SW480 (cell line): ENCODE measurements at places on chromosomes 1 and 21.

- DNase-seq, result no peak
Observed at GRCh38 chr1:114103992-114104391, 49.7 kb downstream of the SYT6 start.

DNA sequence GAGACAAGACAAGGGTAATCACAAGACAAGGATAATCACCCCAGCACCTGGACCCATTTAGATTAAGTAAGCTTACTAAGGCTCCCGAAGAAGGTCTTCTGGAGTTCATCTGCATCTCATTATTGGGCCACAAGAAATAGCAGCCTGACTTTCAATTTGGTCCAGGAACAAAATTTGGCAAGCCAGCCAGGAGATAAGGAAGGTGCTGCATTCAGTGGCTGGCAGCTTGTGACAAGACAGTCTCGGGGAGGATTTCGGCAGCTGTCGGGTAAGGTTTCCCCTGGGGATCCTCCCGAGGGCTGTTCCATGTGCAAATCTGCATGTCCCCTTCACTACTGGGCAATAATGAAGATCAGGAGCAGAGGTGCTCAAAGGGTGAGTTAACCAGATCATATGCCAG lies 195.2 kb downstream of the FCRL5 start:
- no peak for DNase-seq

DNA sequence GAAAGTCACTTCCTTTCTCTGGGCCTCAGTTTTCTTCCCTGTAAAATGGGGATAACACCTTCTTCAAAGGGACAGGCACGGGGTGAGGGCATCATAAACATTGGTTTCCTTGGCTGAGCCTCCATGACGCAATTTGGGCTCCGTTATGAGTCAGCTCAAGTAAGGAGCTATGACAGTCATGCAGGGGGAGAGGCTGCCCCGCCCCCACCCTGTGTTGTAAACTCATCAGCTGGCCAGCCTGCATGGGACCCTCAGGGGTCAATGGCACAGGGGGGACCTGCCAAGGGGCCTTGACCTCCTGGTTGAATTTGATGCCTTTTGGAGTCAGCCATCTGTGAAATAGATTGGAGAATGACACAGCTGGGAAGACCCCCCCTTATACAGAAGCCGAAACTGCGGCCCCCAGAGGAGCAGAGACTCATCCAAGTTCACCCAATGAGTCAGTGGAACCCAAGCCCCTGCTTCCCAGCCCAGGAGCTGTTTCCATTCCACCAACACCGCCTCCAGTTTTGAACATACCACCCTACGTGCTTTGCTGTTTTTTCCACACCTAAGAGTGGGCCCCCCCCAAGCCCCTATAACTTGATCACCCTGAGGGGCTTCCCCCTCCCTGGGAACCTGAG lies 36.8 kb upstream of the RUNX3 start:
- DNase-seq, result peak; percentile 59

- DNase-seq, result peak; percentile 48
Observed at GRCh38 chr1:11691302-11691914, at the start of gene DRAXIN. DRAXIN (plus strand) TSS chr1:11691710; CDS start chr1:11706259, 14,549 bp downstream.

DNA sequence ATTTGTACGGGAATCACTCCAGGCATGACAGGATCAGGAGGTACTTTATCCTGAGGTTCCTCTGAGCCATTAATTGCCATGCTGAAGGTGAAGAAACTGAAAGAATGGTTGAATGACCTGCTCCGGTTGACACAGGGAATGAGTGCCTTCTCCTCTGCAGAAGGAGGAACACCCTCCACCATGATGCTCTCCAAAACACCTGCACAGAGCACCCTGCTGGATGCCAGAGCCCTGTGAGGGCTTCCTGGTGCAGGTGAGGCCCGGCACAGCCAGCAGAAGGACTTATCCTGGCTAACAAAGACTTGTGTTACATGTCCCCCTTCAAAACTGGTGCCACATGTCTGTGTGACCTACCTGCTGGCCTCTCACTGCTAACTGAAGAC lies 14.3 kb upstream of the LBR start:
- no peak for DNase-seq

GRCh38 chr1:118842452-118843201 lies 145.5 kb downstream of the TBX15 start:
- no peak for DNase-seq

- DNase-seq, result no peak
Observed at GRCh38 chr1:162087111-162087510, 17.6 kb downstream of the NOS1AP start.

DNA sequence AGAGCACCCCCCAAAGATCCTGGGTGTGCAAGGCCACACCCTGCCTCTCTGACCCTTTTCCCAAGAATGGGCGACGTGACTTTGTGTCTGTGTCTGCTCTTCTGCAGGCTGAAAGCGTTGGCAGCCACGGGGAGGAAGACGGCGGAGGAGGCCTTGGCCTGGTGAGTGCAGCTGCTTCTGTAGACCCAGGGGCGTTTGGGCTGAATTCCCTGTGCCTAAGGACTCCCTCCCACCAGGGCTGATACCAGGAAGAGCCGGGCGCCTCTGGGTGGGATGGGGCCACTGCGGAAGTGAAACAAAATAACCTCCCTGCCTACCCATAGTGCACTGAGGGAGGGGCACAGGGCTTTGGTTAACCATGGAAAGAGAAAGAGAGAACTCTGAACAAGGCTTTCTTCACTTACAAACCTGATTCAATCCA lies 2.5 kb downstream of the UBASH3A start:
- DNase-seq, result no peak

GRCh38 chr1:229128066-229128608 lies 142.8 kb upstream of the RAB4A start:
- DNase-seq, result no peak

GRCh38 chr1:62790716-62791115 lies 6.8 kb downstream of the ATG4C start:
- DNase-seq, result no peak

DNA sequence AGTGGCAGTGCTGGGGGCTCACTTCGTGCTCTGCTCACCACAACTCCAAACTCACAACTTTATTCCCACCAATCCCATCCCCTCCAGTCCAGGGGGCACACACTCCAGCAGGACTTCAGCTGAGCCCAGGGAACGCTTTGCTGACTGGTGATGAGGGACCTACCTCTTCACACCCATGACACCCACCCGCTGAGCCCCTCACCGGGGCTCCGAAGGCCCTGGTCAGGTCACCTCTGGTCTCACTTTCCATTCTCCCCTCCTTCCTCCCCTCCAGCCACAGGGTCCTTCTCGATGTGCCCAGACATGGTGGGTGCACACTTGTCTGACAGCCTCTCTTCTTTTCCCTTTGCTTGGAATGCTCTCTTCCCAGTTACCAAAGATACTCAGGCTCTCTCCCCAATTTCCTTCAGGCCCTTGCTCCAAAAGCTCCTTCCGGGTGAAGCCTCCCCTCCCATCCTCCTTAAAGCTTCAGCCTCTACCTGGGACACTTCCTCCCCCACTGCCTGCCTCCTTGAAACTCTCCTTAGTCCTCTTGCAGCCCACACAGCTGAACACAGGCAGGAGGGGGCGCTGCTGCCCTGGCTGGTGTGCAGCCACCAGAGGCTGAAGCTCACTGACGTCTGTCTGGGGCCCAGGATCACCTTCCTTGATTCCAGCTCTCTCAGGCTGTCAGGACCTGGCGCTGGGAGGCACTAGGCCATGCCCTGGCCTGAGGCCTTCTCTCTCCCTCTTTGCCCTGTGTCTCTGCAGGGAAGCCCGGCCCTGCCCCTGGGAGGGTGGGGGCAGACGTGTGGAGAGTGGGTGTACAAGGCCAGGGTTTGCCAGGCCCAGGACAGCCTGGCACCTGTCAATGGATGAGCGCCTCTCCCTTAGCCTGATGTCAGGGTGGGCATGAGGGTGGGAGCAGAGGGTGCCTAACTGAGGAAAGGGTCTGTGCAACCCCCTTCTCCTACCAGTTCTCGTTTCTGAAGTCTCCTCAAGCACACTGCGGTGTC lies 1.6 kb downstream of the KCNE1 start:
- DNase-seq, result peak; percentile 46

GRCh38 chr1:22259551-22260282 lies 116.8 kb upstream of the WNT4 start:
- no peak for DNase-seq

- no peak for DNase-seq
Observed at GRCh38 chr1:227424159-227424680, 105.9 kb upstream of the CDC42BPA start.

GRCh38 chr1:198612471-198613260 lies 26.2 kb upstream of the PTPRC start:
- DNase-seq, result no peak

DNA sequence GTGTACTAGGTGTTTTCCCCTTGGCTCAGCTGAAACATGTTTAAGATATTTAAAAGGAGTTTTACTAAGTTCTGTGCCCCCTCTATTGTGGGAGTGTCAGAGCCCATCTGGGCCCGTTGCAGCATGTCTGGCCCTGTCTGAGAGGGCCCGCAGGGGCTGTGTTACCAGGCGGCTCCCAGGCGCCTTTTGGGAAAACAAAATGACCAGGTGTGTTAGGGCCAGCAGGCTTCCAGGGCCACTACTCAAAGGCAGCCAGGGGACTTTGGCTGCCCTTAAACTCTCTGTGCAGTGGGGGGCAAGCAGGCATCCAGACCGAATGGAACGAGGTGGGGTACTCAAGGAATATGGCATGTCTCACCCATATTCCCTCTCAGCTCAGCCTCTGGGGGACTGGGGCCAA lies 111.7 kb downstream of the KCNN3 start:
- DNase-seq, result no peak

GRCh38 chr1:27342778-27343638 lies 1.2 kb downstream of the SYTL1 start:
- DNase-seq, result peak; percentile 83

- DNase-seq, result no peak
Observed at GRCh38 chr1:88923224-88923623, 31.9 kb upstream of the GTF2B start.

GRCh38 chr21:24369746-24370145 lies 1237.5 kb downstream of the MRPL39 start:
- no peak for DNase-seq

GRCh38 chr1:81238129-81238528 lies 562.6 kb upstream of the ADGRL2 start:
- no peak for DNase-seq

DNA sequence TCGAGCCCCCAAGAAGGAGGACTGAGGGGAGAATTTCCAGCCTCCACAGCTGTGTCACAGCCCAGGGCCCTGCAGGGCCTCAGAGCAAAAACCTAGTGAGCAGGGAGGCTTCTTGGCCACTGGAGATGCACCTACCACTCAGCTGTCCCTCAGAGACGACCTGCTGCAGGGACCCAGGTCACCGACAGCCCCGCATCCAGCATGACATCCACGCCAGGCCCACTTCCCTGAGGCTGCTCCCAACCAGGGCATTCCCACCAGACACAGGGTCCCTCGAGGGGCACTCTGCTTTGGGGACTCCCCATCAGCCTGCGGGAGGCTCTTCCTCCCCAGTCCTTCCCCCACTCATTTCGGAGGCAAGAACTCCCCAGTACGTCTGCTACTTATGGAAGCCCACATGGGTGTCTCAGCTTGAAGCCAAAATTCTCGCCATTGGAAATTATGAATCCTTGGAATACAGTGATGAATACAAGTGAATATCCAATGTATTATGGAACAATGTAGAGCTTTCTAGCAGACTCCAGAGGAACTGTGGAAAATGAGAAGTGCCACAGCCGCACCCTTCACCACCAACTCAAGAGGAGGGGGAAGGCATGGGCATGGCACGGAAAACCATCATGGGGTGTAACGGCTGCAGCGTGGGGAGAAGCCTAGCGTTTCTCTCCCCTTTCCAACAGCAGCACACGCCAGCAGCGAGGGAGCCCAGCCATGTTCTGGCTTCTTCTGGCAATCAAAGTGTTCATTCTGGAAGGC lies 6.9 kb downstream of the TFF3 start:
- no peak for DNase-seq

DNA sequence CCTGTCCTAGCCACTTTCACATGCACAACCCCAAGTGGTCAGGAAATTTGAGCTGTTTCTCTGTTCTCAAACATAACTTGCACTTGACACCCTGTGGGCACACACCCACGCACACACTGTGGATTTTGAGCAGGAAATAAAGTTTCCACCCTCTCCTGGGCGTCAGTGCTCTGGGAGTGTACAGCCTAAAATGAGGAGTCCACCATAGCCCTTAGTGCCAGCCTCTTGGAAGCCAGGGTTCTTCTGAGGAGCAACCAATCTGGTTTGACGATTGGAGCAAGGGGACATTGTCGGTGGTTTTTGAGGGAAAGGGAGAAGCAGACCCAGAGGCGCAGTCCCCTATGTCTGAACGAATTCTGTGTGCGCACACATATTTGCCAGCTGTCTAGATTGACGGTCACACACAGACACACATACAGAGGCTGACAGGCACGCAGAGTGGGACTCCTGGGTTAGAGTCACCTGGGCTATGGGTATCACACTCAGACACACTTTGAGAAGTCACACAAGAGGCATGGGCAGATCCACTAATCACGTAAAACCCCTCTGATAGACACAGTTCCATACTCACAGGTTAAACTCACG lies 2.7 kb downstream of the DMBX1 start:
- DNase-seq, result no peak

DNA sequence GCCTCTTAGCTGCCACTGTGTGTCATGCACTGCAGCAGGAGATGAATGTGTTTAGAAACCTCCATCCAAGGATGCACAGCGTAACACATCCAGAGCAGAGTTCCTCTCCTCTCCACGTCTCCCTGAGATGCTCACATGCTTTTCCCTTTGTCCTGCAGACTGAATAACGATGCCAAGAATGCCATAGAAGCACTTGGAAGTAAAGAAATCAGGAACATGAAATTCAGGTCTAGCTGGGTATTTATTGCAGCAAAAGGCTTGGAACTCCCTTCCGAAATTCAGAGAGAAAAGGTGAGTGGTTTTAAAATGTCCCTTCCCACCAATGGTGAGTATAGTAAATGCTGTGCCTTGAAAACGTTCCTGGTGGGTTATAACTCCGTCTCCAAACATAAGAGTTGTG lies 13.4 kb upstream of the MX2 start:
- DNase-seq, result no peak

DNA sequence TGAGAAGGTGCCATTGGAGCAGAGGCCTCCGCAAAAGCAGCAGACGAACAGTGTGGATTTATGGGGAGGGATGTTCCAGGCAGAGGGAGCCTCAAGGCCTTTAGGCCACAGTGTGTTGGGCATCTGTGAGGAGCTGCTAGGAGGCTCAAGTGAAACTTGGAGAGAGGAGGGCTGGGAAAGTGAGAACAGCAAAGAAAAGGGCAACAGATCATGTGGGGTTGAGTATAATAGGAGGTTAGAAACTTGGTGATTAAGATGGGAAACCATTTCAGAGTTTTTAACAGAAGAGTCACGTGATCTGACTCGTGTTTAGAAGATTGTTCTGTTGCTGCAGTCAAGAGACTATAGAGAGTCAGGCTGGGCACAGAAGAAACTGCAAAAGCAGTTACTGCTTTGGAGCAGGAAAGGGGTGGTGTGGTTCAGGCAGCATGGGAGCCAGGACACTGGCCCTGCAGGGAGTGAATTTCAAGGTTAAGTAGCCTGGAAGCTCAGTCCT lies 277.0 kb downstream of the DISC1 start:
- DNase-seq, result no peak

GRCh38 chr1:44068442-44068921 lies 37.2 kb upstream of the SLC6A9 start:
- no peak for DNase-seq
